CD4-positive, alpha-beta T cell treated with Interleukin-21 for 1 hour (primary cell): ENCODE measurements at places on chromosomes 4 and X.
A peak's percentile ranks its signal among the peaks of the same experiment; 100 is the strongest.

DNA sequence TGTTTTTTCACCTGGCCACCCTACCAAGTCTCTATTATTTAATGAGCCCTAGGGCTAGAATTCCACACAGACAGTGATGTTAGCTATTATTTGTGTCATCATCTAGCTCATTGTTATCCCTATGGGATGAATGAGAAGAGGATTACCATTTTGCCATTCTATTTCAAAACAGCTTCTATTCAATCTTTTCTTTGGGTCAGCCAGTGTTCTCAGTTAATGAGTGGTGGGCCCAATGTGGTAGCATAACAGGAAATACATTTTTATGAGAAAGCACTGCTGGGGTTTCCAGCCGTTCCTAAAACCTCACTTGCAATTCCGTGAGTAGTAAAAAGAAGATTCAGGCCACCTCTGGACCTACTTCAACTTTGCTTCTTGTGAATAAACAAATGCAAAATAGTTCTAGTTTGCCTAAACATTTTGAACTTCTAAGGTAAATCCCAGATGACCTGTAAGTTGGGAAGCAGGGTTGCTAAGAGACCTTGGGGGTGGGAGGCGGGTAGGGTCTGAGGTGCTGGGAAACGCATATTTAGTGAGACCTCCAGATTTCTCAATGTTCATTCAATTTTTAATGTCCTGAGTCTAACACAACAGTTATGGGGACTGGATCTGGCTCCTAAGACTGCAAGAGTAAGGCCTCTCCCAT is 24.8 kb upstream of the CYP2U1 start:
- no peak for DNase-seq

DNA sequence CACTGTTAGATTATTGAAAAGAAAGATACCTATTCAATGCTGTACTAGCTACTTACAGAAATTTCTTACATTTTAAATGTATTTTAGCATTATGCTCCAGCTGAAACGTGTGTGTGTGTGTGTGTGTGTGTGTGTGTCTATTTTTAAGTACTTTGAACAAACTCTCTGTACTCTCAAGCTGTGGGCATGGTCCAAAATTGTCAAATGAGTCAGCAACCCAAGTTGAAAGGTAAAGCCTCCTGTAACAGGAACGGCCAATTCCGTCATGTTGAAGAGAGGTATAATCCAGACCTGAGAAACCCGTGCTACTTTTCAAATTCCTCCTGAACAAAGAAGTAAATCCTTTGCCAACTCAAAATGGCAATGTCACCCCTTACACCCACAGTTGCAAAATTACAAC is 20.5 kb downstream of the MAOB start:
- DNase-seq = no peak

DNA sequence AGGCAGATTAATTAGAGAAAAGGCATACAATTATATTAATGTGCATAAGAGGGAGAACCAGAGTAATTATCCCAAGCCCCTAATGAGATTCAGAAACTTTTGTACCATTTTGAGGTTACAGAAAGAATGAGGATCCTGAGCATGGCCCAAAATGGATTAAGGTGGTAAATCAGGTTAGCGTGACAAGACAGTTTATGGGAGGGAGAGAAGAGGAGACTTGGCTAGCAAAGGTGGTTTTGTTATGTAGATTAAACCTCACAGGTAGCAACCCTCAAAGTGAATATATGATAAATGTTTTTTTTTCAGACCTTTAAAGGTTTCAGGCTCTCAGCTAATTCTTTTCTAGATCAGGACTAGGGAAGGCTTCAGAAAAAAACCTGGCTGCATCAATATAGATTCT is 781.8 kb downstream of the FAM133A start:
- no peak for DNase-seq

GRCh38 chr4:25101836-25102235 is 58.4 kb downstream of the SEPSECS start:
- DNase-seq = no peak

DNA sequence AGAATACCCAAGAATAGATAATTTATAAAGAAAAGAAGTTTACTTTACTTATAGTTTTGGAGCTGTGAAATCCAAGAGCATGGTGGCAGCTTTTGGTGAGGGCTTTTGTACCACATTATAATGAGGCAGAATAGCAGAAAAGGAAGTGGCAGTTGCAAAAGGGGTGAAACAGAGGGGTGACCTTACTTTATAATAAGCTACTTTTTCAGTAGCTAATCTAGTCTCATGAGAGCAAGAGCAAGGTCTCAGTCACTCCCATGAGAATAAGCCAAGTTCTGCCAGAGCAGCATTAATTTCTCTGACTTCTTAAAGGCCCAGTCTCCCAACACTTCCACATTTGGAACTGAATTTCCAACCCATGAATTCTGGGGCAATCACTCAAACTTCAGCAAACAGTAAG is 502.0 kb downstream of the GBA3 start:
- no peak for DNase-seq

DNA sequence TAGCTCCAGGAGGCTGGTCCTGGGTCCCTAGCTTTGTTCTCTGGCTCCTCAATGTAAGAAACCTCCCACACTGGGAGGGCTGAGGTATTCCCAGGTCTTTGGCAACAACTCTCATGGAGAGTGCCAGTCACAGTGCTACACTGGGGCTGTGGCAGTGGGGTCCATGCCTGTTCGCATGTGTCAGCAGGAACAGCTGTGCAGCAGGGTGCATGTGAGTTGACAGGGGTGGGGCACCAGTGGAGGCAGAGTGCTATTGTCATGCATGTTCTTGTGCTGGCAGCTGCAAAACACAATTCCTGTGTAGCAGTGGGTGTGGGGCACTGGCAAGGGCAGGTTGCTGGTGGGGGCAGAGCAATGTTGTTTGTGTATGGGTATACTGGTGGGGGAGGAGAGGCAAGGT is 246.0 kb downstream of the CXXC4 start:
- DNase-seq = no peak

DNA sequence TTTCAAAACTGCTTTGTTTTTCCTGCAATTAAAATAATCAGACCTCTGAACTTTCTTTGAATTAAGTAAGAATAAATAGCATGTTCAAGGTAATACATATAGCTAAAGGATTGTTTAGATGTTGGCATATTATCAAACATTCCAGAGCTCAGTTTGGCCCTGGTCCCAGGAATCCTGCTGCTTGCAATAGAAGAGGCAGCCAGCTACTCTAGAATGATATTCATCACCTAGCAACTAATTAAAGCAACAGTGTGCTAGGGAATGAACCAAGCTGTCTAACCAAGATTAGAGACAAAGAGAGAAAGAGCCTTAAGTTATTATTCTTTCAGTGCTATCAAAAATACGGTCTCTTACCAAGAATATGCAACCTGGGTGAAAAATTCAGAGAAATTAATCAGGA is 460.9 kb downstream of the GABRG1 start:
- no peak for DNase-seq

DNA sequence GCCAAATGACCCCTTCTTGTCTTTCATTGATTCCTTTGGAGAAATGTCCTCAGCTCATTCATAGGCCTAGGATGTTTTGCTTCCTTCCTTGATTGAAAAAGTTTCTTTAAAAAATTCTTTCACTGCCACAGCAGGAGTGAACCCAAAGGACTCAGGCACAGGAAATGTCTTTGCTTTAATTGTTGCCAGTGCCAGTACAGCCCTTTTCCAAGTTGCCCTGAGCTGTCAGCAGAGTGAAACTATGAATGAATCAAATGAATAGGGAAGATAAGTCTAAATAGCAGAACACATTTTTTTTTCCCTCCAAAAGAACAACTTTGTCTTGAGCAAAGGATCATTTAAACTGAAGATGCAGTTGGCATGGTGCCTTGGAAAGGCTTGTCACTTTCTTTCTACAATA is 63.8 kb upstream of the SLC4A4 start:
- no peak for DNase-seq

DNA sequence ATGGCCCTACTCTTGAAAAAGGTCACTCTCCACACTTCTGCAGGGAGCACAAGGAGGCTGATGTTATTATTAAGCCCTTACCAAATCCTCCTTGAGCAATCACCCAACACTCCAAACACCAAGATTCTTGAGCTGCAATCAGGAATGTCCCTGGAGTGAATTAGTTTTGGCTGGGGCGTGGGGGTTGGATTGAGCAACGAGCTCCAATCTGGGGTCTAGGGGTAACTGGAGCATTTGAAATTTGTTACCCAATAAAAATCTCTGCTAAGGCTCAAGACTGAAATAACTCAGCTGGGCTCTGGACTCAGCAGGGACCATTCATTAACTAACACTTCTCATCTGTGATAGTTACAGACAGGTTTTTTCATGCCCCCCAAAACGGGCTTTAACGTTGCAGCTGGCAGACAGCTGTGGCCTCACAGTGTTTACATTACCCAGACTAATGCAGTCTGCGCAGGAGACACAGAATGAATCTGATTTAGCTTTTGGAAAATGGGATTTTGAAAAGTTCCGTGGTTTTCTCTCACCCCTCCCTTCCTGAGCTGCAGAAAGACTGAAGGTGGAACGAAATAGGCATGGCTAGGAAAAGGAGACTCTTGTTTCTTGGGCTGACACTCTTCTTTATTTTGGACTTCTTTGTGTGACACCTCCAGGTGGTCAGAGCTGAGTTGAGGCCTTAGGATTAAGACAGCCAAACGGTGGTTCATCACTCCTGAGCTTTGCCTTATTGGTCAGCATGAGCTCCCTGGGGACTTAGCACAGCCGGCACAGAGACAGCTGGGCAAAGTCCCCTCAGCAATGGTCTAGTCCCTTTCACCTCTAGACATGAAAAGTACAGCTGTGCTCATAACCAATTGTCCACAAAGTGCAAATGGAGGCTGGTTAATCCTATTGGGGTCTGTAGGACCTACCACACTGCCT is 26.6 kb downstream of the PLAC1 start:
- DNase-seq = no peak

GRCh38 chrX:136712650-136713310 is 64.8 kb downstream of the CD40LG start:
- DNase-seq = no peak

DNA sequence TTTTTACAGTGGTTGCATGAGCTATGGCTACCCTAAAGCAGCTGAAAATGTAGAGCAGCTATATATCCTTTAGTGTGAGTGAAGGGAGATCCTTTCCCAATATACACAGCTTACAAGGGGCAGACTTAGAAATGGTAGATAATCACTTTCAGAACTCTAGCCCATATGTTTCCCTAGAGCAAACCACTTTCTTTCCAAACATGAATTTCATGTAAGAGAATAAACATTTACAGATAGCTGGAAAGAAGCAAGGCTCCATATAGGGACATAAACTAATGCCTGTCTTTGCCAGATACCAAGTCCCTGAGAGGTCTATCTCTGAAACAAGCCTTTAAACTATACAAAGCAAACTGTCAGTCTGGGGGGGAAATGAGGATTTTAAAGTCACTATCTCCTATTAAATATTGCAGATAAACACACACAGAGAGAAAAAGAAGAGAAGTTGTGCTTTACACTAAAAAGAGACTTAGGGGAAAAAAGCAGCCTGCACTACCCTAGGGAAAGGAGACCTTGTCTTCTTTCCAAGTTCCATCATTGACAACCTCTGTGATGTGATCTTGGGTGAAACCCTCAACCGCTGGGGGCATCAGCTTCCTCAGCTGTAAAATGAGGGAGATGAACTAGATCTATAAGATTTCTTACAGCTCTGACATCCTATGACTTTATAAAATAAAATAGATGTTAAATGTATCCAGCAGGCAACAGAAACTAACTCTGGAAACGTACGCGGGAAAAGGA is 73.6 kb downstream of the TMEM156 start:
- no peak for DNase-seq

DNA sequence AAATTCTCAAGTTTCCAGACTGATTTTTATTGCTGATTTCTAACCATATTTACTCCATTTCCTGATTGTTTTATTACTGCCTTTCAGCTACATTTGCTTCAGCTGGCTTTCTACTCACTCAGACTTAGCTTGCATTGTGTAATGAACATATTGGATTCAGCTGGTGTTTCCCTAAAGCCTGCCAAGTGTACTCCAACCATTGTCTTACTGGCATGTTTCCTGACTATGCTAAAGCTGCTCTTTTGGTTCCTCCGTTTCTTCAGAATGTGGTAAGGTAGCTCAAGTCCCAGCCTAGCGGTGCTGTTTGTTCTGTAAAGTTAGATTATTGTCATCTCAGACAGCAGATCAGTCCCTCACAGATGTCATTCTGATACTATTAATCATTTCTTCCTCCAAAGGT is 53.1 kb upstream of the GLRA2 start:
- DNase-seq = no peak

DNA sequence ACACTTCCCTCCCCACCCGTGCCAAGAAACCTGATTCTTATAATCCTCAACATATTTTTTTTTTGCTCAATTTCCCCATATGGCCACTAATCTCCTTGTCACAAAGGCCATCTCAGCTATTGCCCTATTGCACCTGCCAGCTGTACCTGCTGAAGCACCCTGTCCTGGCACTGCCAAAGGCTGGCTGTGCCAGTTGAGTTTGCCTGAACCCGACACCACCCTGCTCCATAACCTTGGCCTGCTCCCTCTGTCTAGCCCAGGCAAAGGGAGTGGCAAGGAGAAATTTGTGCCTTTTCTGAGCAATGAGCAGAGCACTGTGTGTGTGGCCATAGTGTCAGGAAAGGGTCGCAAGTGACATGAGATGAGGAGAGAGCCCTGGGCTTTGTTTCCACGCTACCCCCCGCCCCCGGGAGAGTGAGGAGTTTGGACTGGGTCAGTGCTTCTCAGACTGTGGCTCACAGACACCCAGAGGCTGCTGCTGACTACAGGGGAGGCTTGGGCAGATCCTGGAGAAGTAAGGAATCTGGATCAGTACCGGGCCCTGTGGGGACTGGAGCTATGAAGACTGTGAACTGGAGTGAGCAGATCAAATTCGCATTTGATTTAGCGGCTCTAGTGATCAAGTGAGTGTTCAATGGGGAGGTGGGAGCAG is 42.2 kb upstream of the HMGB3 start:
- no peak for DNase-seq

- peak; percentile 29 for DNase-seq
Measured at GRCh38 chr4:121156822-121157769, 7.0 kb downstream of the TNIP3 start.

- no peak for DNase-seq
Measured at GRCh38 chr4:186134257-186134656, 29.8 kb downstream of the FAM149A start.

GRCh38 chr4:81528979-81529378 is 57.3 kb upstream of the RASGEF1B start:
- no peak for DNase-seq

DNA sequence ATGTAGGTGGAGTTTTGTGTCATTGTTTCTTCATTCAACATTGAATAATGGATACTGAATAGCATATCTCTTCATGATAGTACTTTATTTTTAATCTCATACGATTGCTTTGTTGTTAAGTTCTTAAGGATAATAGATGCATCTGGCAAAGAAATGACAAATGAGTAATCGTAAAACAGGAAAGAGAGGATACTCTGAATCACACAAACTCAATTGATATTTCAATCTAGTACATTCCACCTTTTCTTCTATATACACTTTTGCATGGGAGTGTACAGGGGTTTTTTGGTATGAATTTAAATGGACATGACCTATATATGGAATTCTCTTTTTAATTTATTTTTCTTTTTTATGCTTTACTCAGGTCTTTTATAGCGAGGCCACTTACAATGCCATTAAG is 186.9 kb upstream of the STK26 start:
- no peak for DNase-seq
